ENCODE measurements at places on chromosomes 4 and X. TPM values are rescaled to one million over a fixed set of nuclear protein-coding genes. Genes with fewer than 3 reads are reported as not detected.
A peak's percentile ranks its signal among the peaks of the same experiment; 100 is the strongest.

DNA sequence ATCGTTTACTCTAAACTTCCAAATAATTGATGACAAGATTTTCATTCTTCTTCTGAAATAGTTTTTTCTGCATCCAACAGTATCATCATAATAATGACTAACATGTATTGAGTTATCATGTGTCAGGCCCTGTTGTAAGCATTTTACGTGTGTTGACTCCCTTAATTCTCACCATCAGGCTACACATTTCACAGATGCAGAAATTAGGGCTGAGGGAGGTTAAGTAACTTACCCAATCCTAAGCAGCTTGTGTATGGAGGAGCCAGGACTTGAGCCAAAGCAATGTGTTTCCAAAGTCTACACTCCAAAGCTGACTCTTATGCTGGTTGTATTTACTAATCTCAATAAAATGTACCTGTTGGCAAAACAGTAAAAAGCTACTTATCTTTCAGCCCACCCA is 11.2 kb upstream of the KDR start:
- H3K4me1 ChIP-seq: no peaks in the 10 kb centered on the region
- no peaks in the 10 kb centered on the region for H3K36me3 ChIP-seq
- no peak overlapping the region for H3K4me3 ChIP-seq

GRCh38 chr4:143713955-143714625 is 13.6 kb upstream of the FREM3 start:
- no peaks in the 10 kb centered on the region for H3K36me3 ChIP-seq
- no peaks in the 10 kb centered on the region for H3K27me3 ChIP-seq
- no peak for DNase-seq
- no peak overlapping the region for H3K27ac ChIP-seq
- H3K4me3 ChIP-seq: no peak overlapping the region
- no peaks in the 10 kb centered on the region for H3K4me1 ChIP-seq

- H3K4me3 ChIP-seq: peak within 1 kb of the TSS; percentile 96
- H3K36me3 ChIP-seq: peaks cover 48% of the 10 kb centered on the region
- H3K27ac ChIP-seq: peak within 1 kb of the TSS; percentile 96
- H3K4me1 ChIP-seq: peaks cover 30% of the 10 kb centered on the region
- DNase-seq: peak; percentile 97
- H3K27me3 ChIP-seq: no peaks in the 10 kb centered on the region
Observed at GRCh38 chrX:48911412-48912182, at the start of gene SLC35A2. TSS of gene SLC35A2 (minus strand) at chrX:48911646. CDS start at chrX:48911636, 10 bp downstream.

- H3K4me3 ChIP-seq: no peak overlapping the region
- no peak overlapping the region for H3K27ac ChIP-seq
- no peaks in the 10 kb centered on the region for H3K4me1 ChIP-seq
- no peaks in the 10 kb centered on the region for H3K36me3 ChIP-seq
Observed at GRCh38 chrX:133249266-133250058, 31.3 kb upstream of the TFDP3 start.

GRCh38 chr4:76105652-76106051 is 31.1 kb downstream of the ART3 start:
- H3K4me3 ChIP-seq: no peak overlapping the region
- H3K27ac ChIP-seq: no peak overlapping the region
- H3K27me3 ChIP-seq: peaks cover 11% of the 10 kb centered on the region
- DNase-seq: no peak
- no peaks in the 10 kb centered on the region for H3K4me1 ChIP-seq

DNA sequence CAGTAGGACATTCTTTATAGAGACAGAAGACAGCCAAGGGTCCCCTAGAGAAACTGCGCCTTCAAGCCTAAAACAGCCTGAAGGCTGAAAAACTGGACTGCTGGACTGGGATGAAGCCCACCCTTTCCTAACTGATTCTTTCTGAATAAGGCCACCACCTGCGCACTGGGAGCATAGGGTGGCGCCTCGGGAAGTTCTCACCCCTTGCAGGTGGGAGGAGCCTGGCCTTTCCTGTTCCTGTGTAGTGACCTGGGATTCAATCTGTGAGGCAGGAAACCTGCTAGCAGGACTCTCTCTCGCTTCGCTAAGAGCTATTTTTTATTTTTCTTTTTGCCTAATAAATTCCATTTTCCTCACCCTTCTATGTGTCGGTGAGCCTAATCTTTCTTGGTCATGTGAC is 61.8 kb upstream of the KLHL13 start:
- no peak overlapping the region for H3K4me3 ChIP-seq
- no peak for DNase-seq
- H3K27me3 ChIP-seq: no peaks in the 10 kb centered on the region
- H3K4me1 ChIP-seq: no peaks in the 10 kb centered on the region
- H3K36me3 ChIP-seq: no peaks in the 10 kb centered on the region

- H3K4me3 ChIP-seq: no peak overlapping the region
- H3K27ac ChIP-seq: no peak overlapping the region
- H3K4me1 ChIP-seq: no peaks in the 10 kb centered on the region
- no peaks in the 10 kb centered on the region for H3K36me3 ChIP-seq
- no peak for DNase-seq
- H3K27me3 ChIP-seq: no peaks in the 10 kb centered on the region
Observed at GRCh38 chrX:17020356-17020755, 73.9 kb downstream of the REPS2 start.

DNA sequence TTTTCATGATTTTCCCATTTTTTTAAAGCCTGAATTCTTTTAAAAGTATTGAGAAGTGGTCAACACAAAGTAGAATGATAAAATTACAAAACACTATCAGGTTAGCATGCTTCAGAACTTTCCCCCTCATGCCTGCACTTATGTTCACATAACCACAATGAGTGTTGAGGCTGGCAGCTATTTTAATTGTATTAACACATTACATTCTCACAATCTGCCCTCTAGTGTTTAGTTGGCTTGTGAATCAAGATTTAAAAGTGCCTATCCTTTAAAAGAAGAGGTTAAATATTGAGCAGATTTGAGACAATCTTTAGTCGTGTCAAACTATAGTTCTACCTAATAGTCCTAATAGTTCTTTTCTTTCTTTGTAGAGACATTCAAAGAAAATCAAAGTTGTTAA is 93.6 kb upstream of the NAP1L5 start:
- H3K4me1 ChIP-seq: peaks cover 15% of the 10 kb centered on the region
- H3K4me3 ChIP-seq: no peak overlapping the region
- DNase-seq: no peak
- no peak overlapping the region for H3K27ac ChIP-seq

GRCh38 chr4:189049682-189050081 is 891.0 kb upstream of the FRG1 start:
- no peak overlapping the region for H3K4me3 ChIP-seq
- DNase-seq: no peak
- H3K4me1 ChIP-seq: no peaks in the 10 kb centered on the region
- no peaks in the 10 kb centered on the region for H3K27me3 ChIP-seq
- no peaks in the 10 kb centered on the region for H3K36me3 ChIP-seq
- H3K27ac ChIP-seq: no peak overlapping the region

- H3K4me3 ChIP-seq: peak overlapping the region; percentile 98
- peak; percentile 96 for DNase-seq
- H3K27ac ChIP-seq: peak overlapping the region; percentile 100
- peaks cover 35% of the 10 kb centered on the region for H3K4me1 ChIP-seq
- H3K36me3 ChIP-seq: peaks cover 17% of the 10 kb centered on the region
Observed at GRCh38 chrX:153971124-153971449, 531 bp downstream of the HCFC1 start.

DNA sequence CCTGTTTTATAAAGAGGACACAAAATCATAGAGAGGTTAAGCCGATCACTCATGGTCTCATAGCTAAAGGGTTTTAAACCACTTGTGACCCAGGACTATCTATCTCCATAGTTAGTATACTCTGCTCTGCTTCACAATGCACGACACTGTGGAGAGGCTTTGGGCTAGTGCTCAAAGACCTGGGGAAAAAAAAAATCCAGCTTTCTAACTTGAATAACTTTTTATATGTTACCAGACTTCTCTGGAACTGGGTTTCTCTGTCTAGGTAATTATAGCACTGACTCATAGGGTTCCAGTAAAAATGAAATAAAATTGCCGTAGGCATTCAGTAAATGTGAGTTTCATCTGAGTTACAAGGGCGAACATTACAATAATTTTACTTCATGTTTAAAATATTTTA is 273.7 kb upstream of the TECRL start:
- H3K27ac ChIP-seq: no peak overlapping the region
- no peaks in the 10 kb centered on the region for H3K27me3 ChIP-seq
- H3K4me3 ChIP-seq: no peak overlapping the region
- H3K4me1 ChIP-seq: no peaks in the 10 kb centered on the region
- H3K36me3 ChIP-seq: no peaks in the 10 kb centered on the region

DNA sequence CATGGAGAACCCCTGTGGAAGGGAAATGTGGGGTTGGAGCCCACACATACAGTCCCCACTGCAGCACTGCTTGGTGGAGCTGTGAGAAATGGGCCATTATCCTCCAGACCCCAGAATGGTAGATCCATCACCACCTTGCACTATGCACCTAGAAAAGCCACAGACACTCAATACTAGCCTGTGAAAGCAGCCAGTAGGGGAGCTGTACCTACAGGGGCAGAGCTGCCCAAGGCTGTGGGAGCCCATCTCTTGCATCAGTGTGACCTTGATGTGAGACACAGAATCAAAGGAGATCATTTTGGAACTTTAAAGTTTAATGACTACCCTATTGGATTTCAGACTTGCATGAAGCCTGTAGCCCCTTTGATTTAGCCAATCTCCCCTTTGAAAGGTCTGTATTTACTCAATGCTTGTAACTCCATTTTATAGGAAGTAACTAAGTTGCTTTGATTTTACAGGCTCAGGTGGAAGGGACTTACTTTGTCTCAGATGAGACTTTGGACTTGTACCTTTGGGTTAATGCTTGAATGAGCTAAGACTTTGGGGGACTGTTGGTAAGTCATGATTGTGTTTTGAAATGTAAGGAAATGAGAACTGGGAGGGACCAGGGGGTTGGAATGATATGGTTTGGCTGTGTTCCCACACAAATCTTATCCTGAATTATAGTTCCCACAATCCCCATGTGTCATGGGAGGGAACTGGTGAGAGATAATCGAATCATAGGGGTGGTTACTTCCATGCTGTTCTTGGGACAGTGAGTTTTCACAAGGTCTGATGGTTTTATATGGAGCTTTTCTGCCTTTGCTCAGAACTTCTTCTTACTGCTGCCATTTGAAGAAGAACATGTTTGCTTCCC is 352.6 kb downstream of the INPP4B start:
- H3K27me3 ChIP-seq: no peaks in the 10 kb centered on the region
- H3K27ac ChIP-seq: no peak overlapping the region
- H3K4me1 ChIP-seq: no peaks in the 10 kb centered on the region
- no peak for DNase-seq

DNA sequence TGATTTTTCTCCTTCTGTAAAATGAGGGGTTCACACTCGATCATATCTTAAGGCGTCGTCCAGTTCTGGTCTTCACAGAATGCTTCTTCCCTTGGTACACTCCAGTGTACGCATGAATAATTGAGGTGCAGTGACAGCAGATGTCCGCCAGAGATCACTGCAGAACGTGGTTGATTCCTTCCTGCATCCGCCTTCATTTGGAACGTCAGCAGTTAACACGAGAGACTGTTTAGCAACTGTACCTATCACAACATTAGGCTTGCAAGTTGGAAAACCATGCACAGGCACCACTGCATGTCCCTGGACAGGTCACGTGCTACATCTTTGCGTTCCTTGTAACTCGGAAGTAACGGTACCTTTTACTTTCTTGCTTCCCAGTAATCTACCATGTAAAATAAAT is 66.0 kb upstream of the GEMIN8 start:
- H3K27ac ChIP-seq: no peak overlapping the region
- H3K27me3 ChIP-seq: peaks cover 1% of the 10 kb centered on the region
- no peaks in the 10 kb centered on the region for H3K36me3 ChIP-seq
- no peak overlapping the region for H3K4me3 ChIP-seq
- no peaks in the 10 kb centered on the region for H3K4me1 ChIP-seq

- H3K27ac ChIP-seq: peak overlapping the region; percentile 90
- peaks cover 65% of the 10 kb centered on the region for H3K4me1 ChIP-seq
- no peaks in the 10 kb centered on the region for H3K27me3 ChIP-seq
- peaks cover 3% of the 10 kb centered on the region for H3K36me3 ChIP-seq
- peak overlapping the region; percentile 72 for H3K4me3 ChIP-seq
Observed at GRCh38 chr4:184282895-184283654, 65.4 kb upstream of the ENPP6 start.

DNA sequence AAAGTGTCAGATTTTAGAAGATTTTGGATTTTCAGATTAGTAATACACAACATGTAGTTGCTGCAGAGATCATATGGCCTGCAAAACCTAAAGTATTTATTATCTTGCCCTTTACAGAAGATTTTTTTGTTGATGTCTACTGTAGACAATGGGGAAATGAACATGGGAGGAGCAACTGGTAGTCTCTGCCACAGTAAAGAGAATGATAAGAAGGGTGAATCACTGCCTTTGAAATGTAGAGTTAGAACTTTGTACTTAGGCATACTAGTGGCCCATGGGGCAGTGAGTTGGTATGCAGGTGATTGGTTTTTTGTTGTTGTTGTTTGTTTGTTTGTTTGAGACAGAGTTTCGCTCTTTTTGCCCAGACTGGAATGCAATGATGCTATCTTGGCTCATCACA is 50.1 kb downstream of the GAB1 start:
- H3K36me3 ChIP-seq: no peaks in the 10 kb centered on the region
- DNase-seq: no peak
- H3K4me3 ChIP-seq: no peak overlapping the region
- H3K4me1 ChIP-seq: no peaks in the 10 kb centered on the region

- H3K4me1 ChIP-seq: no peaks in the 10 kb centered on the region
- no peaks in the 10 kb centered on the region for H3K36me3 ChIP-seq
- peak; percentile 75 for DNase-seq
- no peak overlapping the region for H3K27ac ChIP-seq
- no peak overlapping the region for H3K4me3 ChIP-seq
- H3K27me3 ChIP-seq: no peaks in the 10 kb centered on the region
Observed at GRCh38 chr4:27684610-27685011, 824.0 kb downstream of the STIM2 start.

DNA sequence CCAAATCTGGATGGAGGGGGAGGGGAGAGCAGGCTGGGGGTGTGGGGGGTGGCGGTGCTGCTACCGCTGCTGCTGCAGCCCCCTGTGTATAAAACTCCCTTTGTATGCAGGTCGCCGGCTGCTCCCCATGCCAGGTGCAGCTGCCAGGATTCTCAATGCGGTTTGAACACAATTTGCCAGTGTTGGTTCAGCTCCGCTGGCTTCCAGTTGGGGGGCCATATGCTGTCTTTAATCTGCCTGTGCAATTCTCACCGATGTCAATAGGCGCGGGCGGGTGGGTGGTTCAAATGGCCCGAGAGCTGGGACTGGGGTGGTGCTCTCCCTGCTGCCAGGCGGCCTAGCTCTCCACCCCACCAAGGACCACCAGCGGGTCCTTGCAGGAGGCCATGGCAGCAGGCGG is 257.6 kb downstream of the BCOR start:
- H3K4me3 ChIP-seq: no peak overlapping the region
- H3K4me1 ChIP-seq: peaks cover 2% of the 10 kb centered on the region
- H3K36me3 ChIP-seq: no peaks in the 10 kb centered on the region
- H3K27me3 ChIP-seq: no peaks in the 10 kb centered on the region
- H3K27ac ChIP-seq: no peak overlapping the region
- no peak for DNase-seq

The PAK3 gene
- 0.30 TPM for total RNA-seq

The TRIML1 gene
- total RNA-seq: not detected

The GPR34 gene
- 0.43 TPM for total RNA-seq

The MGAT4D gene
- total RNA-seq: not detected

The TMEM144 gene
- total RNA-seq: not detected

The IL13RA1 gene
- total RNA-seq: 0.33 TPM

The TRIM61 gene
- total RNA-seq: 3.7 TPM

Measured in activated CD4-positive, alpha-beta T cell treated with anti-CD3 and anti-CD28 coated beads, Interleukin-2, amount 10 ng/mL, durations not matched to agents 24 days and 14 days (primary cell).